Femur (tissue), 1 donor: ENCODE measurements at places on chromosomes 16 and 17.

DNA sequence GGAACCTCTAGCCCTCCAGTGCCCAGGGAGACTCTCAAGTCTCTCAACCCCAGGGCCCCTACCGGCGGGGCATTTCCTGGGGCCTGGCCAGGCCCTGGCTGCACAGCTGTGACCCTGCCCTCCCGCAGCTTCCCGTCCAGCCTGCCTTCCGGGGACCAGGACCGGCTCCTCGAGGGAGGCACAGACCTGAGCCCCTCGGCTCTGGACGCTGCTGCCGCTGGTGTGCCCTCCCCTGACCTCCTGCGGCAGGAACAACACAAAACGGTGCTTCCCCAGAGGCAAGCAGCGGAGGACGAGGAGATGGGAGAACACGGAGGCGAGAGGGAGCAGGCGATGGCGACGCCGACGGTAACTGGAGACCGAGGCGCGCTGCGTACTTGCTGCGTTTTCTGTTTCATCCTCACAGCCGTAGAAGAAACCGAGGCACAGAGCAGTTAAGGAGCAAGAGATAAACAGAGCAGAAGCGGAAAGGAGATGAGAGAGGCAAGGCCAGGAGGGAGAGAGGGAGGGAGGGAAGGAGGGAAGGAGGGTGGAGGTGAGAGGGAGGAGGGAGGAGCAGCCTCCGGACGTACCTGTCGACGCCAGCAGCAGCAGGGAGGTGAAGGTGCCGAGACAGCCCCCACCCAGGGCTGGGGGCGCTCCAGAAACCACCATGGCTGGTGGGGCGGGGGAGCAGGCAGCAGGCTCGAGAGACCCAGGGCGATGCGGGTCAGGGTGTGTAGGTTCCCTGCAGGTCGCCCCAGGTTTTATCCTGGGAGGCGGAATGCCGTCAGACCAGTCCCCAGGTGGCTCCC lies at the start of gene PRSS22:
Gene PRSS22 (minus strand): TSS at position 720 of the 794 bp plus-strand sequence. CDS start 66 bp downstream, at position 654.
- no peak for DNase-seq

DNA sequence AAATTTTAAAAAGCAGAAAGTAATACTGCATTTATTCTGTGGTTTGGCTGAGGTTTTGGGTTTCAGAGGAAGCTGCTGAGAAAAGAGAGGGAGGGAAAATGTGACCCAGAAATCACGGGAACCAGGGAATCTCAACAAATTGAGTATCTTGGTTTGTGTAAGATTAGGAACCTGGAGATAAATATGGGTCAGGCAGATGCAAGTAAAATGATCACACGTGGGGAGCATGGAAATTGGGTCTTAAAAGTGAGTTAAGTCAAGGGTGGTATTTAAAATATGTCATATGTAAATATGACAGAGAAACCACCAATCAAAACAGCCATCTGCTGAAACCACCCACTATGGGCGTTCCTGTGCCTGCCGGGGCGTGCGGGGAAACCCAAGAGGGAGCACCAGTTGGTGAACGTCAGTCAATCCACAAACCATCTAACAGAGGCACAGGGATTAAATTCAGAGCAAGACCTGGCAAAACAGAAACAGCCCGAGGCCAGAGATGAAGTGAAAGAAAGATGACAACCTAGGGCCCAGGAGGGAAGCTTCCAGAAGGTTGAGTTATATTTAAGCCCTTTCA lies 33.4 kb downstream of the CDH13 start:
- DNase-seq = peak; percentile 85

DNA sequence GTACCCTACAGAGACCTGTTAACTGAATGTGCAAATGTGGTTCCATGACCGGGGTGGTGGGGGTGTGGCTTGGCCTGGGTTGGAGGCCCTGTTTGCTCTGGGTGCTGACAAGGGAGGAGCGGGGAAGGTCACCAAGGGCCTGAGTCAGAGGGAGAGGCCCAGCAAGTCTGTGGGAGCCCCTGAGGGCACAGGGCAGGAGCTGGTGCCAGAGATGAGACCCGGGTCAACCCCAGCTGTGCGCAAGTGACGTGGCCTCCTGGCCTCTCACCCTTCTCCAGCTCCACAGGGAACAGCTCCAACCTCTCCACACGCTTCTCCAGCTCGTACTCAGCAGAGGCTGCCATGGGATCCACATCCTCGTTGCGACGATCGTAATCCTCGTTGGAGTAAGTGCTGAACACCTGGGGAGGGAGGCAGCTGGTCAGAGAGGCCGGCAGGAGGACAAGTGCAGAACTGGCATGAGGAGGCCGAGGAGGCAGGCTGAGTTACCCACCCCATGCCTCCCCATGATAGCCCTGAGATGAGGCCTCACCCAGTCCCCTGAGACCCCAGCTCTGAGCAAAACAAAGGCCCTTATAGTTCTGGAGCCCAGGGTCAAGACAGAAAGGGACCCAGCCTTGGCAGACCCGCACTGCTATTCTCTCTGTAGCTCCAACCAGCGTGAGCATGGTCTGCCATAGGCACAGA lies 5.5 kb downstream of the PPP1R9B start:
- peak; percentile 23 for DNase-seq

DNA sequence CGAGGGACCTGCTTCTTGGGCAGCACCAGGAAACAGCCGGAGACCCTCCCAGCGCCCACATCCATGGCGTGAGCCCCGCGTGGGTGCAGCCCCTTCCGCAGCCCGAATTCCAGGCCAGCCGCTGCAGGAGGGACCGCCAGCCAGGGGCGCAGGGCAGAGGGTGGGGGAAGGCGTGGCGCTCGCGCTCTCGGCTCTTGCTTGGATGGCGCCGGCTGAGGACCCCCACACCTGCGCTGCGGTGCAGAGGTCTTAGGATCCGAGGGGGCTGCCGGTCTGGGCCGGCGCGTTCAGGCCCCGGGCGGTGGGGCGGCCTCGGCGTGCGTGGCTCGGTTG lies 28.8 kb downstream of the ACTG1 start:
- DNase-seq = no peak

- DNase-seq = peak; percentile 64
Measured at GRCh38 chr16:27781195-27781524, 231.2 kb downstream of the KATNIP start.

GRCh38 chr16:19118938-19119431 lies 5.2 kb downstream of the ITPRIPL2 start:
- peak; percentile 74 for DNase-seq

- no peak for DNase-seq
Measured at GRCh38 chr17:80531400-80531799, 13.2 kb upstream of the RPTOR start.

DNA sequence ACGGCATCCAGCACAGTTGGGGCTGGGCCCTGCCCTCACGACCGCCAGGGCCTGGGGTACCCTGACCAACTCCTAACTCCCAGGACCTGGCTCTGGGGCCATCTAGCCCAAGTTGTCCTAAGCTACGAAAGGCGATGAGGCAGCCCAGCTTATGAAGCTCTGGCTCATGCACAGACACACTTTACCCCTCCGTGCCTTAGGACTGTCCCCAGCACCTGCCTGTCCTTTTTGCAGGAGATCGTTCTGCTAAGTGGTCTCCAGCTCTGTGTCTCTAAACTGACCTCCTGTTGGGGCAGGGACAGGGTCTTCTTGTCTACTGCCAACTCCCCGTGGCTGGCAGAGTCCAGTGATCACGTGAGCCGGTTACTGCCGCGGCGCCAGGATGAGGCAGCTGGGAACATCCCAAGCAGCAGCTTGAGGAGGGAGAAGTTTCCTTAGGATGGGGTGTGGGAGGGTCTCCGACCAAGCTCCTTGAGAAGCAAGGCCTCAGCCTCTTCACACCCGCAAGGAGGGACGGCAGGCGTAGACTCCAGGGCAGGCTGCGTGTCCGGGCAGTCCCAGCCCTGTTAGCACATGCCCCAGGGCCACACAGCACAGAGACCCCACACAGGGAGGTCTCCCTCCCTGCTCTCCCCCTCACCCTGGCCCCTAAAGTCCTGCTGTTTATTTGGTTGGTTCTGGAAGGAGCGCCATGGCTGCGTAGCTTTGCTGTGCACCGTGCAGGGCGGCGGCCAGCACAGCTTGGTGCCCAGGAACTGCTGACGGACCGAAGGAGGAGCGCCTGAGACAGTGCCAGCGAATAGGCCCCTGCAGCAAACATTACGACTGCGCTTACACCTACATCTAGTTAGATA lies 16.4 kb upstream of the METRNL start:
- DNase-seq = peak; percentile 19

DNA sequence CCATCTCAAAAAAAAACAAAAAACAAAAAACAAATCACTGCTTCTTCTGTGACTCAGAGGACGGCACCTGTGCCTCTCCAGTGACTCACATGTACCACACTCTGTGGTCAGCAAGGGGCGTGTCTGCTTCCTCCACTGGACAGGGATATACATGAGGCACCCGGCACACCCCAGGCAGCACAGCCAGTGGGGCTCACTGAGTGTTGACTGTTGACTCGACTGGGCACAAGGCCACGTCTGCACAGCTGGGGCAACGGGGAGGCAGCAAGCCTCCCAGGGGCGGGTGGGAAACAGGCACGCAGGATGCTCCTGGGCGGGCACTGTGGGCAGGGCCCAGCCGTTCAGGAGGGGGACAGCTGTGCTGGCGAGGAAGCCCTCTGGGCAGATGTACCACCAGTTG lies 64.1 kb downstream of the TIMM22 start:
- peak; percentile 78 for DNase-seq
